ENCODE measurements at places on chromosomes 2 and 18.
A peak's percentile ranks its signal among the peaks of the same experiment; 100 is the strongest.

GRCh38 chr2:69959425-69959824 is 2.0 kb downstream of the ASPRV1 start:
- no peak for DNase-seq

GRCh38 chr18:47716632-47717185 is 213.8 kb downstream of the SMAD2 start:
- DNase-seq: no peak

GRCh38 chr2:1716441-1716840 is 27.9 kb downstream of the PXDN start:
- no peak for DNase-seq

DNA sequence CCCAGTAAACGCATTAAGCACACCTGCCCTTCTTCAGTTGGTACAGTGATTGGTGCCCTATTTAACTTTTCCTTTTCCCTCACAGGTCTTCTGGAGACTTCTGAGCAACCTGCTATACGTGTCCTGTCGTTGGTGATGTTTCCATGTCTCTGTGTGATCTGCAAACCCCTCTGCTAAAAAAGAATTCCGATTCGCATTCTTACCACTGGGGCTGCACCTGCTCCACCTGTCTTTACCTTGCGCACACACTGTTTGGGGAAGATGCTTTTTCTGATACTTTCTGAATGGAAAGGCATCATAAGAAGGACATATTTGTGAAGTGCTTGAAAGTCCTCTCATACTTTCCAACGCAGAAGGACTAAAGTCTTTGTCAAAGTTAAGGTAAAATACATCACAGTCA is 323.9 kb upstream of the SOX11 start:
- DNase-seq: no peak

DNA sequence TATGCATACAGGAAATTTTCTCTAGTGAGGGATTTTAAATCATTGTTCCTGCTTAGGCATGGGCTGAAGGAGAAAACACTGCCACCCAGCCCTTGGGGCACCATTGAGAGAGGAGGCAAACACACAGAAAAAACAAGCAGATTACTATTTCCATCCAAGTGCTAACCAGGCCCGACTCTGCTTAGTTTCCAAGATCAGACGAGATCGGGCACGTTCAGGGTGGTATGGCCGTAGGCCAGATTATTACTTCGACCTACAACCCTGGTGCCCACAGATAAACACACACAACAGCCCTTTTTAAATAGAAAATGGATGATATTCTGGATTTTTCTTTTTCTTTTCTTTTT is 45.4 kb upstream of the RHOB start:
- DNase-seq: no peak

DNA sequence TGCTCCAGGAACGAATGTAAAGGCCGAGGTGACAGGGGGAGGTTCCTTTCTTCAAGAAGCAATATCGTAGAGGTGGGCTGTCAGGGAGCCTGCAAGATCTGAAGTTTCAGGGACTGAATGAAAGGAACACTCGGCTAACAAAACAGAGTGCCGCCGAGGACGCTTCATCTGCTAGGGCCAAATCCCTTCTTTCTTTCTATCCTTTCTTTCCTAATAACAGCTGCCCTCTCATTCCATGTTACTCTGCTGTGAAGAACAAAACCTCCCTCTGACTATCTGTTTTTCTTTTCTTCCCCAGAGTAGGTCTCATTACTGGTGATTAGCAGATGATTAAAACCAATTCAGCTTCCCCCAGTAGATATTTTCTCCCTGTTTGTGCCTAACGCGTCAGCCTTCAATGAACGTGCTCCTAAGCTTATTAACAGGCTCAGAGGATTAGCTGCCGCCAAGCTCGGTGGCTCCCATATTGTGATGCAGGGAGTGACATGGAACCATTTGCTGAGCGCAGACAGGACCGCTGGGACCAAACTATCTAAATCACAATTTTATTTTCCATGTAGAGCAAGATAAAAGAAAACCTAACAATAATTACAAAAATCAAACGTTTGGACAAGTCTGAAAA is 414.6 kb downstream of the TMEM182 start:
- no peak for DNase-seq

- peak; percentile 48 for DNase-seq
These were observed 60.8 kb upstream of the FAM136A start for GRCh38 chr2:70362661-70363060.

GRCh38 chr18:37412829-37413228 is 152.8 kb downstream of the CELF4 start:
- no peak for DNase-seq

DNA sequence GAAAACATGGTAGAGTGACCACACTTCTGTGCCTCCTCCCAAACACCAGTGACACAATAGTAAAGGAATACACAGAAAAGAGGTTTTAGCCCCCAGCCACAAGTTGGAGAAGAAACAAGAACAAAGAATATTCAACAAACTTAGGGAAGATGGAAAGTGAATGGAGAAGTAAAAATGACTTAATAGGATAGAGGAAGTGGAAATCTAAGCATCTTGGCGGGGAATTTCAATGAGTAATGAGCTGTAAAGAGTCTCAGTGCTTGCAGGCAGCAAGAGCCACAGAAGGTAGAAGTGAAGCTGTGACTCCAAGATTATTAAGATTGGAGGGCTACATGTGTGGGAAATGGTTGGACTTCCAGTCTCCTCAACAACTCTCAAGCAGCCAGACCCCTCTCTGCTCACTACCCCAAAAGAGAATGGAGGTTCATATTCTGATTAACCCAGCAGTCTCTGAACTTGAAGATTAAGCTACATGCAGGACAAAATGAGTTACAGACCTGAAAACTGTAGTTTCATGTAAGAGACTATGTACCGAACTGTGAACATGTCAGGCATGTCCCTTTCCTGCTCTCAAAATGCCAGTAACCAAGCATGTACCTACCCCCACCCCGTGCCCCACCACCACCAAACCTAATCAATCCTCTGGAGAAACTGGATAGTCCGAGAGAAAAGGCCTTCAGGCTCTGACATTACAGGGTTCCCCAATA is 16.9 kb upstream of the HNRNPLL start:
- no peak for DNase-seq

GRCh38 chr2:229409751-229410181 is 138.7 kb upstream of the PID1 start:
- DNase-seq: no peak

GRCh38 chr2:198279026-198279425 is 474.6 kb downstream of the PLCL1 start:
- DNase-seq: no peak

DNA sequence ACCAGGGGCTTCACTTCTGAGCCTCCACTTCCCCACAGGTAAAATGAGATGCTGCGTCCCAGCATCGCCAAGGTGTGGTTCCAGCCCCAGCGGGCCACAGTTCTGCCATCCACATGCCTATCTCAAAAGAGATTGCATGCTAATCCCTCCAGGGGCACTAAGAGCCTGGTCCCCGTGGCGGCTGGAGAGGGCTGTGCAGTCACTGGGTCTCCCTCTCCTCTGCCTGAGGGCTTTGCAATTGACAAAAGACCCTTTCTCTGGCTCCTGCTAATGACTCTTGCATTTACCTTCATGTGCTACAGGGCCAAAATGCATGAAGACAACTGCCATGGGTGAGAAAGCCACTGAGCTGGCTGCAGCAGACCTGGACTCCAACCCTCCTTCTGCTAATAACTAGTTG is 18.5 kb downstream of the ZBTB7C start:
- DNase-seq: no peak

GRCh38 chr2:24077535-24077877 is 1.4 kb upstream of the SF3B6 start:
- DNase-seq: no peak

GRCh38 chr18:5370332-5370731 is 74.8 kb upstream of the ZBTB14 start:
- no peak for DNase-seq

- no peak for DNase-seq
These were observed 10.7 kb downstream of the KCNJ3 start for GRCh38 chr2:154709215-154709614.

GRCh38 chr2:85705680-85706039 is 11.5 kb downstream of the GNLY start:
- peak; percentile 65 for DNase-seq

GRCh38 chr2:235766278-235766677 is 272.4 kb downstream of the AGAP1 start:
- peak; percentile 85 for DNase-seq

DNA sequence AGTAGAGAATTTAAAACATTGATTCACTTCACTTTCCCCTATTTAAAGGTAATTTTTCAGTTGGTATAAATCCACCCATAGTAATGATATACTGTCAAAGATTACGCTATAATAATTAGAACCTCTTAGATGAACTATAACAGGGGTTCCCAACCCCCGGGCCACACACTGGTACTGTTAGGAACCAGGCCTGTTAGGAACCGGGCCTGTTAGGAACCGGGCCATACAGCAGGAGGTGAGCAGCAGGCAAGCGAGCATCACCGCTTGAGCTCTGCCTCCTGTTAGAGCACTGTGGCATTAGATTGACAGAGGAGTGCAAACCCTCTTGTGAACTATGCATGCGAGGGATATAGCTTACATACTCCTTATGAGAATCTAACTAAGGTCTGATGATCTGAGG is 34.0 kb upstream of the CD302 start:
- DNase-seq: no peak

DNA sequence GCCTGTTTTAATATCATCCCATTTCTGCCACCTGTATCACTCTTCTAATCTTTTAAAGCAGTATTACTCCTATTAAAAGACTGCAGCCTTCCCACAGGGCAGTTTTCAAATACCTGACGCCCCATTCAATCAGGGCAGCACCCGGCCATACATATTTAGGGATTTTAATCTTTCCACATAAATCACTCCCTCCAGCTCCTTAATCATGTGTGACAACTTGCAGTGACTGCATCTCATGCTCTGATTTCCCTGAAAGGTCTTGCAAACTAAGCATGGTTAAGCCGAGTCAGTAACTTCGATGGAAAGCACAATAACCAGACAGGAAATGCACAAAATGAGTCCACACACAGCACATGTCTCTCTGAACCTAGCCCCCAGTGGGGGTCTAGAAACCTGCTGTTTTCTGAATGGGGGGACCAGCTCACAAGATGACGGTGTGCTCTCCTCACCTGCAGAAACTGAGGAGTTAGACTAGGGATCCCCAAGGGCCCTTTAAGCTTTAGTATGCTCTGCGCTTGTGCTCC is 116.9 kb upstream of the CREB1 start:
- DNase-seq: no peak

DNA sequence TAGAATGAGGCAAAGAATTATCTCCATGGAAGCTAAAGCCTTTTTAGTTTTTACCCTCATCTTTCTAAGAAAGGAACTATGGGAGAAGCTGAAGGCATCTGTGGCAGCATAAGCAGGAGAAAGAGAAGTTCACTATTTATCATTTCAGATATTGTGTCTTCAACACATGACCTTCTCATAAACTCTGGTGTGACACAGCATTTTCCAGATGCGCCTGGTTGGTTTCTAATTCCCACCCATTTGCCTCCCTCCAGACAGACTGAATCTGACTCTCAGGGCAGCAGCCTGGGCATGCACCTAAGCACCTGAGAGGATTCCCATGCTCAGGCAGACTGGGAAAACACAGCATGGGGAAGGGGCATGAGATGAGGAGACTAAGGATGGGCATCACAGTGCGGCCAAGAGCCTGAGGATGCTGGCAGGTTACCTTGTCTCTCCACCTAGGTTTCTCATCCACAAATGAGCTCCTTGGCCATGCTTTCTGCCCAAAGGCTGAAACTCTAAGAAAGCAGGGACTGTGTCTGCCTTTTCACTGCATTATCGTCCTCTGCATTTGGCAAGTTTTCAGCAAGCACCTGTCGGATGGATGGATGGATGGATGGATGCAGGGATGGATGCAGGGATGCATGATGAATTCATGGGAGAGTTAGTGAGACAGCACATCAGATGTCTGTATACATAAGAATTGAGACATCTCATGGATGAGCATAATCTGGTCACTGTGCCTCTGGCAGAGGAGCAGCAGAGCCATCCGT is 28.8 kb upstream of the SULT1C4 start:
- no peak for DNase-seq

DNA sequence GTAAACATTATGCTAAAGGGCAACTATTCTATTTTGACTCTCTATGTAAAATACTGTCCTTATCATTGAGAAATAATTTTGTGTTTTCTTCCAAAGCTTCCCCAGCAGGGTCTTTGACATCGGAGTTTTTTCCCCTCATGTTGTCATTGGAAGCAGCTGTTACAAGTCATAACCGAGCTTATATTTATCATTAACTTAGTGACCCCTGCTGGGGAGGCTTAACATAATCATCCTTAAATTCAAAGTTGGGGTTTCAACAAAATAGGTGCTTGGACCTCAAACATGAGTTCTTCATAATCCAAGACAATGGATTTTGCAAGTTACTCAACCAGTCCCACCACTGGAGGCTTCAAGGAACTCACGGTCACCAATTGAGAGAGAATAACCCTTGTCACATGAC is 330.9 kb downstream of the DCC start:
- no peak for DNase-seq

DNA sequence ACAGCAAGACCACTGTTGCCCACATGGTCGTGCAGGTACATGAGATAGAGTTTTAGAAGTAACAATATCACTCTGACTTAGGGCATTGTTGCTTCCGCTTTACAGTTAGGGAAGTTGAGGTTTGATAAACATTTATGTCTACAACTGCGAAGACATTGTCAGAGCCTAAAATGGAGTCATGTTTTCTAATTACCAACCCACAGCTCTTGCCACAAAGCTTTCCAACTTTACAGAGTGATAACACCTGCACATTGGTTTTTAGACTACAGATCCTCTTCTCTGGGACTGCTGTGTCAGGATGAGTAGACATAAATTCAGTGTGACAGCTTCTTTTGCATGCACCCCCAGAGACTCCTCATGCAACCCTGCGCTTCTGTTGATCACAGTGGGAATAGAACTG is 119.0 kb downstream of the FEZ2 start:
- no peak for DNase-seq

- no peak for DNase-seq
These were observed 1705.5 kb upstream of the PIK3C3 start for GRCh38 chr18:40249390-40250080.

DNA sequence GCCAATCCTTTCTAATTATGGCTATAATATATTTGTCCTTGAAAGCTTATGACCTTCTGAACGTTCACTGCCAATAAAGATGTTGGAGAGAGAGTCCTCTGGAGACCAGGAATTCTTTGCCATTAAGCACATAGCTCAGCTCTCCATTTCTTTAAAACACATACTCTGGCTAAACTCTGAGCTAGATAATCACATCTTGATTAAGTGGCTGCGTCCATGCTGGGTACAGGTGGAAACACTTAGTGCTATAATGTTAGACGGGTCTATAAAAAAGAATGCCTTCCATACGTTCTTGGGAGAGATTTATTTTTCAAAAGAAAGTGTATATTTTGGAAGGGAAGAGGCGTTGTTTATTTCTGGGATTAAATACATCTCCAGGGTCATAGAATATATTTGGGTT is 314.5 kb downstream of the LPIN1 start:
- no peak for DNase-seq

All from HFFc6 (cell line).